Stimulated activated CD8-positive, alpha-beta memory T cell treated with anti-CD3 and anti-CD28 coated beads, Interleukin-7, amount 100 ng/mL, for 1 hour (primary cell): ENCODE measurements at places on chromosomes 1 and 21.
A peak's percentile ranks its signal among the peaks of the same experiment; 100 is the strongest.

- DNase-seq = no peak
These were observed 213.3 kb upstream of the ZRANB2 start for GRCh38 chr1:71294178-71294577.

DNA sequence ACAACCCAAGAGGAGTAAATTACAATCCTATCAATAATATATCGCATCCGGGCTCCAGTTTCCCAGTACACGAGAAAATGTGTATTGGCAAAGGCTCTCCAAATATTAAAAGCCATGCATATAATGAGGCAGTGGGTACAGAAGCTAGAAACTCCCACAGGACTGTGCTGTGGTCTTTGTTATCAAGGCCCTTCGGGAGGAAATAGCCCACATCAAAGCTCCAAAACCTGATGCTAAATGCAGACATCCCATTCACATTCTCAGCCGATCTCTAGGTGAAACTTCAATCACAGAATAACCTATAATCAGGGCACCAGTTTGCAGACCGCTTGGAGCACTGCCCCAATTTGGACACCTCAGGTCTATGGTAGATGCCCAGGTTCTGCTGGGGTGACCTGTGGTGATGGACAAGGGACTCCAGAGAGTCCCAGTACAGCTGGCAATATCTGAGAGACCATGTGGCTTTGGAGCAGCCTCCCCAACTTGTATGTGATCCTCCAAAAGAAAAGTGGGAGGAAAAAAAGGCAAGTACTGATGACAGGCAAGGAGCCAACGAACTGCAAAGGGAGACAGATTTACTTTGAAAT is 148.8 kb upstream of the CAMK1G start:
- DNase-seq = no peak

GRCh38 chr1:65170511-65171142 is 22.6 kb downstream of the AK4 start:
- DNase-seq = no peak

DNA sequence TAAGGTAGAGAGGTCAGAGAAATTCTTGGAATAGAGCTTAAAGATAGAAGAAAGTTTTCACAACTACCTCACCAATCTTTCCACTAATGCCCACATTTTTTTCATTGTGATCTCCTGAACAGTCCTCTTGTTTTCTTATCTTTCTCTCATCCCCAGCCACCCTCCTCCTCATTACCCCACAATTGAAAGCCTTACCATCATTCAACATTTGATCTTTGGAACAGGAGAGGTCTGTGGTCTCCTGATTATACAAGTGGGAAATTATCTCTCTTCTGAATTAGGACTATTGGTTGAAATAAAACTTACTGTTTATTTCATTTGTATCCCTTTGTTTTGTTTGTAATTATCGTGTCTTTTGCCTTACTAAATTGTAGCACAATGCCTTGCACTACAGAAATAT is 29.6 kb downstream of the DNAH14 start:
- no peak for DNase-seq

DNA sequence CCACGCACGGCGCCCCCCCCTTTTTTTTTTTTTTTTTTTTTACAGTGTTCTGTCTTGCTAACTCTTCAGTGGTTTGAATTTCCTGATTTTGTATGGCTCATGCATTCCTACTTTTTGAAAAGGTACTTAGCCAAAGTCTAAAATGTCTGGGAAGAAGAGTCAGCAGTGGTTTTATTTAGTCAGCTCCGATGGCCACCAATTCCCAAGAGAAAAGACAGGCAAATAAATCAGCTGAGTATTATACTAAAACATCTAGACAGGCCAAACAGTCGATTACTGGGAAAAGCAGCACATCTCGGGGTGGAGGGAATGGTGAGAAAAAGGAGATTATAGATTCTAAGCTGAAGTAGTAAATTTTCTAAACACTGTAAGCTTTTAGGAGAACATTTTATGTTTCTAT is 192.5 kb upstream of the ZRANB2 start:
- DNase-seq = no peak

GRCh38 chr1:165647970-165648369 is 16.9 kb downstream of the MGST3 start:
- no peak for DNase-seq

- DNase-seq = no peak
These were observed 546 bp downstream of the HES3 start for GRCh38 chr1:6244401-6245049.

GRCh38 chr1:170531758-170532657 is at the start of gene GORAB:
Gene GORAB, plus strand, starts transcription at chr1:170532166. Its CDS starts 58 bp downstream, at chr1:170532224.
- peak; percentile 61 for DNase-seq

- no peak for DNase-seq
These were observed 3.0 kb downstream of the PPP1R15B start for GRCh38 chr1:204408602-204409001.

DNA sequence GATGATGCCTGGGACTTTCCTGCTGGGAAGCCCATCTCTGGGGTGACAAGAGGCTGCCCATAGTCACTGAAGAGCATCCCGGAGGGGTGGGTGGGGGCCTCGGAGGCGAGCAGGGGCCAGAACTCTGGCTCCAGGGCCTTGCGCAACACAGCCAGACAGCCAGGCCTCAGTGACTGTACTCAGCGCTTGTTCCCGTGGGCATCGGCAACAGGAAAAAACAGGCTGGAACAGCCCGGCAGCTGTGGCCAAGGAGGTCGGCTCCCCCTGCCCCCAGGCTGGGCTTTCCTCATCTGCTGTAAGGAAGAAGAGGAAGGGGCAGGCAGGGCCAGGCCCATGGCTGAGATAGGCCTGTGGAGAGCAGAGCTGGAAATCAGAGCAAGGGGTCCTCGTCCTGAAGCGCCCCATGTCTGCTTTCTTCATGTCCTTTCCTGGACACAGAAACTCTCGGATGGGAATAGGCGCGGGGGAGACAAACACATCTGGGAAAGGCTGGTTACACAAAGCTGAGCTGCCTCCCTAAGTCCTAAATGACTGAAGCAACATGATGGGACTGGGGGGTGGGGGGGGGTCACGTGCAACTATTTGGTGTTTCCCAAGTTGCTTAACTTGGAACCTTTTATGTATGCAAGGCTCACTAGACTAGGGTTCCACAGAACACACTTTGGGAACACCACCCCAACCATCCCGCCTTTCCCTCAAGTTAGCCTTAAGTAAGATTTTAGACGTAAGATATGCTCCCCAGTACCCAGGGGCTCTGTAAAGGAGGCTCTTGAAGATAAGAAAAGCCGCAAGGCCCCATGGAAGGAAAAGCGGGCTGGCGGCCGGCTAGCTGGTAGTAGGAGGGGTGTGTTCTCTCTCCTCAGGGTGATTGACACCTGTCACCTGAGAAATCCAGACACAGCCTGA is 30.7 kb downstream of the HSPG2 start:
- DNase-seq = no peak

DNA sequence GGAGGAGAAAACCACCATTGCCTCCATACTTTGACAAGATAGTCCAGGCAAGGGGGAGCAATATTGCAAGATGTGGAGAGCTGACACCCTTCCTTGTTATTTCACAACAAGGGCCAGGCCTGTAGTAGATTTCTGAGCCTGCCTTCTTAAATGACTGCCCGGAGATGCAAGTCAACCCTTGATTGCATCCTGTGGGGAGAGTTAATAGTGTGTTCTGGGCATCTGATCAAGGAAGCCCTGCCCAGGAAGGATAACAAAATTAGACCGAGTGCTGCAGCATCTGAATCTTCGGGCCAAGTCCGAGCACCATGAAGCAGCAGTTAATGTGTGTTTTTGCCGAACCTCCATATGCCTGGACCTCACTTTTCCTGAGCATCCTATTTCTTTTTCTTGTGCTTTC is 382.3 kb downstream of the PRDM2 start:
- no peak for DNase-seq

GRCh38 chr21:41895643-41896493 is 16.7 kb upstream of the PRDM15 start:
- DNase-seq = no peak

DNA sequence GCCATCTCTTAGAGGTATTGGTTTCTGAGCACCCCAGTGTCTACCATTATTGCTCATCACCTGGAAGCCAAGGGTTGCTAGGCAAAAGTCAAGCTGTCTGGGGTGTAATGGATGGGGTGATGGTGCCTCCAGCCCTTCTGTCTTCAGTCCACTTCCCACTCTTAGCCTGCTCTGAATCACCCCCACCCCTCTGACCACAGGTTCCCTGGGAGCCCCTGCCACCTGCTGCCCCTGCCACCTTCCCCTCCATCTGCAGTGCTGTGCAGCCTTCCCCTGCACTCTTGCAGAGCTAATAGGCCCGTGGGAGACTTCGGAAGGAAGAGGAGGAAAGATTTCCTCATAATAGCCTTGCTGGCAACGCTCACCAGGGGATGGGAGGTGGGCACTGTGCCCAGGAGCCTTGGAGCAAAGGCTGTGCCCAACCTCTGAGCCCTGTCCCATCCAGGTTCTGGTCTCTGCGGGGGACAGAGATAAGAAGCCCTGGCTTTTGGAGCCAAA is 35.5 kb downstream of the CAPN2 start:
- DNase-seq = no peak

GRCh38 chr1:58592522-58593134 is 15.6 kb upstream of the TACSTD2 start:
- DNase-seq = no peak

- no peak for DNase-seq
These were observed 43.8 kb upstream of the DMBX1 start for GRCh38 chr1:46445773-46446256.
